ENCODE measurements at places on chromosomes 5 and 9.

- no peaks in the 10 kb centered on the region for H3K36me3 ChIP-seq
- peaks cover 62% of the 10 kb centered on the region for H3K4me1 ChIP-seq
- DNase-seq = no peak
- peak overlapping the region; percentile 75 for H3K27ac ChIP-seq
- H3K4me3 ChIP-seq = no peak overlapping the region
These were observed 139.6 kb upstream of the RANBP3L start for GRCh38 chr5:36441280-36441679.

GRCh38 chr9:133687856-133688761, 50.0 kb downstream of the SARDH start:
- no peaks in the 10 kb centered on the region for H3K27me3 ChIP-seq
- no peaks in the 10 kb centered on the region for H3K36me3 ChIP-seq
- H3K27ac ChIP-seq = peak overlapping the region; percentile 67
- H3K4me3 ChIP-seq = no peak overlapping the region
- no peak for DNase-seq

DNA sequence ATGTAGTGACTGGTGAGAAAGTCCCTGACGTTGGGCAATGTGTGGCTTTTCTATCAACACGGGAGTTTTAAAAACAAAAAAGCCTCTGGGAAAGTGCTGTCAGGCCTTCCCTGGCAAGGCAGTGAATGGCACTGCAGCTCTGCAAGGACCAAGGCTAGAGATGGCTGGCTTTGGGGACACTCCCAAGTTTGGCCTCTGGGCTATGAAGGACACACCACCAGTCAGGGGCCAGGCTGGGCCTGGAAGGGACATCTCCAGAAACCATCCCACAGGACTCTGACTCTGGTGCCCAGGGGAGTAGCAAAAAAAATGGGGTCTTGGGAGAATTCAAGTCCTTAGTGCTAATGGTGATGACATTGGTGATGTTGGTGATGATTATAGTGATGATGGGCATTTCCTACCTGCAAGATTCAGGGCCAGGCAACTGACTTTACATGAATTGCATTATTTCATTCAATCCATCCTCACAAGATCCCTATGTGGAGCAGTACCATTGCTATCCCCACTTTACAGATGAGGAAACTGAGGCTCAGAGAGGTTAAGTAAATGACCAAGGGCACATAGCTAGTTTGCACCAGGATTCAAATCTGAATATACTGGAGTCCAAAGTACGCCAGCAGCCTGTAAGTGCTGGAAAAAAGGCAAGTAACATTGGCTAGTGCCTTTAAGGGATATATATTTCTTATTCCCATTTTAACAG, 2.6 kb upstream of the PPARGC1B start:
- no peaks in the 10 kb centered on the region for H3K36me3 ChIP-seq
- no peak overlapping the region for H3K4me3 ChIP-seq
- no peak overlapping the region for H3K27ac ChIP-seq

DNA sequence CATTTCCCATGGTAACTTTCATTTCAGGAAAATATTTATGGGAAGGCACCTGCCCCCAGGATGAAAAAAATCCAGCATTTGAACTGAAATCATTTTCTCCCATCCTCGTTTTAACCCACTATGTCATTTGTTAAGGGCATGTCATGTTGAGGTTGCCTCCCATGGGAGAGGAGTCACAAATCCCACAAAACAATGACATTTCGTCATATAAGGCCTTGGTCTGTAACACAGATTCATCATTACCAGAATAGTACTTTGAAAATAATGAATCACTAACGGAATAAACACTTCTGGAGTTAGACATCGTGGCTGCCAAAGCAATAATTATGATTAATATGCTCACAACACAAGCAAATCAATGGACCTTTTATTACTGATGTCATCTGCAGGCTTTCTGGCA, 274.1 kb downstream of the NDUFS4 start:
- H3K27ac ChIP-seq = no peak overlapping the region
- no peak for DNase-seq
- H3K4me3 ChIP-seq = no peak overlapping the region

GRCh38 chr5:131505237-131505908, 129.7 kb downstream of the RAPGEF6 start:
- H3K27ac ChIP-seq = no peak overlapping the region
- no peaks in the 10 kb centered on the region for H3K36me3 ChIP-seq
- H3K4me1 ChIP-seq = no peaks in the 10 kb centered on the region
- no peak overlapping the region for H3K4me3 ChIP-seq
- no peaks in the 10 kb centered on the region for H3K27me3 ChIP-seq

- no peaks in the 10 kb centered on the region for H3K27me3 ChIP-seq
- no peaks in the 10 kb centered on the region for H3K36me3 ChIP-seq
- no peak for DNase-seq
- no peak overlapping the region for H3K27ac ChIP-seq
- H3K4me3 ChIP-seq = no peak overlapping the region
These were observed 86.8 kb downstream of the PTPRD start for GRCh38 chr9:10525972-10526371.

DNA sequence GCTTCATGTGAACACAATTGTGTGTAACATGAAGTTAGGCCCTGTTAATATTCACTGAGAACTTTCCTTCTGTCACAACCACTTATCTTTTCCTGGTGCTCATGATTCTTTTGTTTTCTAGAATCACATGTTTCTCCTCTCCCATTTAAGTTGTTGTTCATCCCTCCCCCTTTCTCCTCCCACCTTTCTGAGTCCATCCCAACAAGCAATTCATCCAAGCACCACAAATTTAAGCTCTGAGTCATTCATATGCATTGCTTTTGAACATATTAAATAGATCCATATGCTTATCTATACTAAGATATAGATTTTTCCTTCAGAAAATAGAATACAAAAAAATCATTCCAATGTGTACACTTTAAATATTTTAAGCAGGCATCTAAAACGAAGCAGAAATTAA, 75.2 kb upstream of the NFIB start:
- no peak for DNase-seq
- H3K27me3 ChIP-seq = no peaks in the 10 kb centered on the region
- no peak overlapping the region for H3K4me3 ChIP-seq
- H3K36me3 ChIP-seq = no peaks in the 10 kb centered on the region

- no peaks in the 10 kb centered on the region for H3K36me3 ChIP-seq
- peak; percentile 46 for DNase-seq
- no peak overlapping the region for H3K4me3 ChIP-seq
- no peaks in the 10 kb centered on the region for H3K4me1 ChIP-seq
- no peaks in the 10 kb centered on the region for H3K27me3 ChIP-seq
These were observed 106.6 kb downstream of the SIL1 start for GRCh38 chr5:139091439-139092156.

DNA sequence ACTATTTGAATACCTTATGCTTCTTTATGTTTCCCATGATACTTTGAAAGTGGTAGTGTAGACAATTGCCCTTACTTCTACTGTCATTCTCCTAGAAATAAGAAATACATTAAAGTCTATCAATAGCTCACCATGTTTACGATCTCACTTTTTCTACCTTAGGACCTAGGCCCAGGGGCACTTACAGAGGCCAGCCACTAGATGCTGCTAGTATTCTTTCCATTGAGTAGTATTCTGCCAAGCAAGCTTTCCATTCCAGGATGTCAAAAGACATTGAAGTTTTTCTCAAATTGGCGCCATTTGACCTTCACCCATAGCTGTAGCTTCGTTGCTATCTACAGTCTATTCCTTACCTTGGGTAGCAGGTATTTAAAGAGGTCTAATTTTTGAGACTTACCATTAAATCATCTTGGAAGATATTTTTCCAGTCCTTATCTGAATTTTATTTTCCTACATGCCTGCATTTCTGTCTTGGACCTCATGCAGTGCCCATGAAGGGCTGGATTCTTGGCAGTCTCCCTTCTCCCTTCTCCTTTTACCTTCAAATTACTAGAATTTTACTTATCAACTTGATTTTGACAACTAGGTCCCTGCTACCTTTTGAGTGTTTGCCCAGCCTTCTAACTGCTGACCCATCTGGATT, 246.0 kb upstream of the NUDT12 start:
- H3K4me1 ChIP-seq = no peaks in the 10 kb centered on the region
- H3K4me3 ChIP-seq = no peak overlapping the region
- DNase-seq = peak; percentile 64
- H3K36me3 ChIP-seq = no peaks in the 10 kb centered on the region
- H3K27me3 ChIP-seq = no peaks in the 10 kb centered on the region

DNA sequence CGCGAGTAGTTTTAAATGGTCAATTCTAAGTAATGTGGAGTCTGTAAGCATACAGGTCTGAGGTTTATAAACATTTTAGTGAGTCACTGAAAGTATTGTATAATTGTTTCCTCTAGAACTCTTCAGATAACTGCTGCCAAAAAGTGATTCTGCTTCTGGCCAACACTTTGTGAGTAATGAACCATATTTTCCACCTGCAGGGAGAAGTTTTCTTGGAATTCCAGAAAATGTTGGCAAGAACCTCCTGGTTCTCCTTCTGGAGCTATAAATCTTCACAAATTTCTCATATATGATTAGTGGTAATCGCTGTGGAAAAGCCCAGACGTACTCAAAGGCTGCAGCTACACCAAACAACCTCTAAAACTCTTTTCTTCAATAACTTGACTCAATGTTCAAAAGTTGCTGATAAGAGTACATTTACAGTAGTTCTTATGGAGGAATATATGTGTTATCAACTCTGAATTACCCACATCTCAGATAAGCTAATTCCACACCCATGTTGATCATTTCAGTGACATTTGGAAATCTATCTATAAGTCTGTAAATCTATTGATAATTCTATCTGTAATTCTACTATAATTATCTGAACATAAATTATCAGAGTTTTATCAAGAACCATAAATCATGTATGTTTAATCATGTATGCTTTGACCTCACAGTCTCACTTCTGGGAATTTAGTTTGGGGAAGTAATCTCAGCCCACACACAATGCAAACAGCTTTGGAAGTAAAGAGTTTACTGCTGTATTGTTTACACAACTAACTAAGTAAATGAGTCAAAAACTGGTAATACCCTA, 74.1 kb downstream of the FNBP1 start:
- H3K4me3 ChIP-seq = no peak overlapping the region
- no peaks in the 10 kb centered on the region for H3K27me3 ChIP-seq
- peaks cover 8% of the 10 kb centered on the region for H3K4me1 ChIP-seq
- DNase-seq = peak; percentile 11
- no peak overlapping the region for H3K27ac ChIP-seq

GRCh38 chr5:80825786-80826460, 134.2 kb upstream of the RASGRF2 start:
- no peaks in the 10 kb centered on the region for H3K4me1 ChIP-seq
- no peak for DNase-seq
- peaks cover 2% of the 10 kb centered on the region for H3K36me3 ChIP-seq
- no peak overlapping the region for H3K27ac ChIP-seq

GRCh38 chr9:134968011-134968822, 50.5 kb upstream of the FCN1 start:
- peak; percentile 14 for DNase-seq
- H3K27me3 ChIP-seq = no peaks in the 10 kb centered on the region
- no peaks in the 10 kb centered on the region for H3K36me3 ChIP-seq
- no peaks in the 10 kb centered on the region for H3K4me1 ChIP-seq
- no peak overlapping the region for H3K27ac ChIP-seq

DNA sequence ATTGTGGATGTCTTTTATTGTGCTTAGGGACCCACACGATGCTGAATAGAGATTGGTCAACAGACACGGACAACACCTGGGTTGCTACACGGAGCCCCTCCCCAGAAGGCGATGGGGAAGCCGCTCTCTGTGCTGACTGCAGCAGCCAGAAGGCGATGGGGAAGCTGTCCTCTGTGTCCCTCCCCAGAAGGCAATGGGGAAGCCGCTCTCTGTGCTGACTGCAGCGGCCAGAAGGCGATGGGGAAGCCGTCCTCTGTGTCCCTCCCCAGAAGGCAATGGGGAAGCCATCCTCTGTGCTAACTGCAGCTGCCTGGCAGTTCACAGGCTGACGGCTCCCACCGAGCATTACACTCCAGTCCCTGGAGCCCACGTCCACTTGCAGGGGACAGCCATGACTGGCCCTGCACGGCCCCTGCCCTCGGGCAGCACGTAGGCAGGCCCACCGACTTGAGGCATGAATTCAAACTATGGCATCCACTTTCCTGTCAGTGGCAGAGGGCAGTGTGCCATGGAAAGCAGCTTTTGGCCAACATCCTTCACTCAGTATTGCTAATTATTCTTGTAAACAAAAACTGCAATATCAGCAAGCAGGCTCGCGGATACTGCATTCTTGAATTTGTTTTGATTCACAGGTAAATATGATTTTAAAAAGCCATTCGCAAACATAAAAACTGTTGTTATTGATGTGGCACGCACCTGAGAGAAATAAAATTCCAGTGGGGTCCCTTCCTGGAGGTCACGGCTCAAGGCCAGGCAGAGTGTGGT, 48.1 kb upstream of the CLPTM1L start:
- no peak for DNase-seq
- no peaks in the 10 kb centered on the region for H3K4me1 ChIP-seq
- H3K27me3 ChIP-seq = peaks cover 7% of the 10 kb centered on the region
- H3K4me3 ChIP-seq = no peak overlapping the region

DNA sequence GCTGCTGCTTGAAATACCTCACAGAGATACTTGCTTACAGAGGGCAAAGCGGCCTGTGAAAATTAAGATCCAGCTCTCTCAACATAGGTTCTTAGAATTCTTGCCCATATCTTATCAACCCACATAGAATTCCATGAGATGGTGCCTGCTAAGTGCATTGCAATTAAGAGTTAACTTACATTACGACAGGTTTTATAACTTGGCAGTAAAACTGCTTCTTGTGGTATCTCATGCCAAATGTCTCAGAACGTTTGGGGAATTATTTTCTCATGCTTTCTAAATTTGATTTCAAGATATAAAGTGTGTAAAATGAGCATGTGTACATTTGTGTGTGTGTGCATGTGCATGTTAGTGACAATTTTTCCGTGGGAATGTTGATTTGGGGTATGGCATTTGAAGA, 261.2 kb downstream of the SAXO1 start:
- H3K4me3 ChIP-seq = no peak overlapping the region
- H3K36me3 ChIP-seq = no peaks in the 10 kb centered on the region
- no peaks in the 10 kb centered on the region for H3K27me3 ChIP-seq
- no peaks in the 10 kb centered on the region for H3K4me1 ChIP-seq
- no peak for DNase-seq

DNA sequence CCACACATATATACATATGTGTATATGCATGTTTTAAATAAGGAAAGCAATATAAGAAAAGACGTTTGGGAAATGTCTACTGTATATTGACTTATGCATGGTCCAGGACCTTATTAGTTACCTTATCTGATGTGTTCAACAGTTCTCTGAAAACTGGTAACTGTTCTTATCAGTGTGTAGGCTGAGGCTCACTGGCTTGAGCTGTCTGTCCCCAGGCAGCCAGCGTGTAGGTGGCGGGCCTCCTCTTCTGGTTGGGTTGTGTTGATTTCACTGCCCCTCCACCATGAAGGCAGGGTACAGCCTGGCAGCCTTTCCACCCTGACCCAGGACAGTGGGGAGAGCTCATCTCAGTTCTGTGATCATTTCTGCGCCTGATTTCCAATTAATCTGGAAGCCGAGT, 38.7 kb upstream of the SEMA4D start:
- H3K4me1 ChIP-seq = 0 out of 2 replicates have a peak, but pooled peaks cover 3% of the 10 kb centered on the region
- no peak for DNase-seq
- no peaks in the 10 kb centered on the region for H3K36me3 ChIP-seq
- H3K4me3 ChIP-seq = no peak overlapping the region

GRCh38 chr5:124410539-124411488, 335.6 kb downstream of the ZNF608 start:
- peaks cover 15% of the 10 kb centered on the region for H3K4me1 ChIP-seq
- no peak overlapping the region for H3K4me3 ChIP-seq
- DNase-seq = no peak
- H3K27me3 ChIP-seq = no peaks in the 10 kb centered on the region

GRCh38 chr5:79811904-79812303, 122.3 kb downstream of the CMYA5 start:
- no peaks in the 10 kb centered on the region for H3K36me3 ChIP-seq
- no peaks in the 10 kb centered on the region for H3K4me1 ChIP-seq
- no peak overlapping the region for H3K4me3 ChIP-seq
- H3K27me3 ChIP-seq = no peaks in the 10 kb centered on the region

GRCh38 chr5:138752951-138753793, at the start of gene CTNNA1:
Gene CTNNA1, plus strand, starts transcription at chr5:138753425. Its CDS starts 28,500 bp downstream, at chr5:138781925.
- no peaks in the 10 kb centered on the region for H3K27me3 ChIP-seq
- DNase-seq = peak; percentile 91
